Spinal cord (tissue), 10 donors: ENCODE measurements at places on chromosomes 1 and 21. TPM values are rescaled to one million over a fixed set of nuclear protein-coding genes. Genes with fewer than 3 reads are reported as not detected.
A peak's percentile ranks its signal among the peaks of the same experiment; 100 is the strongest.

DNA sequence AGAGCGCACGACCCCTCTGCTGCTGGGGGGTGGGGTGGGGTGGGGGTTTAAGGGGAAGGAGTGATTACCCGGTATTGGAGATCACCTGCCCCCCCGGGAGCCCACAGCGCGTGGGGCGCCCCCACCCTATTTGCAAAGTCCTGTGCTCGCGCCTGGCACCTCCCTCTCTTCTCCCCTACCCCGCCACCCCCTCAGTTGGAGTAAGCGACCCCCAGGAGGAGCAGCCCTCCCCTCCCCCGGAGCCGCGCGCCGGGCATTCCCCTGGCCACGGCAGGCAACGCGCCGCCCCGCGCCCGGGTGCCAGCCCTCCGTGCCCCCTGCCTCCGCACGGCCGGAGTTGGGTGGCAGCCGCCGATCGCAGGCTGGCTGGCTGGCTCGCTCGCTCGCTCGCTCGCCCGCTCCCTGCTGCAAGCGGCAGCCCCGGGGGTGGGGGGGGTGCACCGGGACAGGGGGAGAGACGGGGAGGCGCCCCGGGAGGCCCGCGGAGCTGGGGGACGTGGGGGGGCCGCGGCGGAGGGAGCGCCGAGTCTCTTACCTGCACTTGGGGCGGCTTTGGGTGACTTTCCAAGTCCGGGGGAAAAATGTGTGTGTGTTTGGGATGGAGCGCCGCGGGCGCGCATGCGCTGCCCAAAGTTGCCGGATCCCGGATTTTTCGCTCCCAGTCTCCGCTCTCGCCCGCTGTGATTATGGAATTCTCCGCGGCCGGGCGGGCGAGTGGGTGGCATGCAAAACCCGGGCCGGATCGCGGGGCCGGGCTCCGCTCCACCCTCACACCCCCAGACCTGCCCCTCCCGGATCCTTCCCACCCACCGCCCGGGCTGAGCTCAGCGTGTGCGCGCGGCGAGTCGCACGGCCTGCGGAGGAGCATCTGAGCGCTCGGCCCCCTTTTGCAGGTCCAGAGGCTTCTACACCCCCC, at the start of gene CASZ1:
Gene CASZ1 (minus strand): TSS at position 618 of the 916 bp plus-strand sequence. CDS start 102,757 bp downstream, outside the sequence.
- H3K27me3 ChIP-seq, result peaks cover 77% of the 10 kb centered on the region
- no peaks in the 10 kb centered on the region for H3K36me3 ChIP-seq
- no peak within 1 kb of the TSS for H3K27ac ChIP-seq
- H3K4me3 ChIP-seq, result peak within 1 kb of the TSS; percentile 33
- peaks cover 29% of the 10 kb centered on the region for H3K4me1 ChIP-seq
- peak; percentile 72 for DNase-seq

DNA sequence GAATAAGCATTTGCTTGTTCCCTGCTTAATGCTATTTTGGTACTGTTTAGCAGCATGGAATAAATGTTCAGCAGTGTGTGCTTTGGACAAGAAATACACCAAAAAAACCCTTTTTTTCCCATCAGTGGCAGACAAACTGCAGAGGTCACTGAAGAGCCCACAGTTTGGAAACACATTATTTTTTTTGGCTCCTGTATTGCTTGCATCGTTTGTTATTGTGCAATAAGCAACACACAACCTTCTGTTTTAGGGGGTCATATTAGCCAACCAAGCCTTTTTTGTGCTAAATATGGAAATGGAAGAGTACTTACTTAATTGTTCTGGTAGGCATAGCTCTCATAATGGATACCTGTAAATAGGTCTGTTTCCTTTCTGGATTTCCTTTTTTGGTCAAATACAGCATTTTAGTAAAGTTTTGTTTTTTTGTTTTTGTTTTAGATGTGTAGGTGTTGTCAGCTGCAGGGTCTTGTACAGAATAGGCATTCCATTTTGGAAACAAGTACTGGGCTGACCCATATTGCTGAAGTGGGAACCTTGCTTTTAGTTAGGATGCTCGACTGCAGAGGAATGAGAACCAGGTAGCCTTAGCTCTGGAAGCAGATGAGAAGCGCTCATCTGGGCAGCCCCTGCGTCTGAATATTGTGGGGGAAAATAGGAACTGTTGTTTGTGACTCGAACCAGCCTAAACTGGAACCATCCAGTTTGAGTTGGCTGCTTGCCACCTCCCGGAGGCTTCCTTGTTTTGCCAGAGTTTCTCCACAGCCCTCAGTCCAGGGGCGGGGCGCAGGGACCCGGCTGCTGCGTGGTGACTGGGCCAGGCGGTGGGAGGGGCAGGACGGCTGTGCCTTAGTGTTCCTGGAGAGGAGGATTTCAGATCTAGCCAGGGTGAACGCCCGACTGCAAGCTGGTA, 38.4 kb downstream of the SPEN start:
- DNase-seq, result peak; percentile 92
- H3K4me1 ChIP-seq, result peaks cover 30% of the 10 kb centered on the region
- H3K4me3 ChIP-seq, result peak overlapping the region; percentile 53
- peaks cover 8% of the 10 kb centered on the region for H3K36me3 ChIP-seq
- H3K27ac ChIP-seq, result peak overlapping the region; percentile 97
- H3K27me3 ChIP-seq, result no peaks in the 10 kb centered on the region

DNA sequence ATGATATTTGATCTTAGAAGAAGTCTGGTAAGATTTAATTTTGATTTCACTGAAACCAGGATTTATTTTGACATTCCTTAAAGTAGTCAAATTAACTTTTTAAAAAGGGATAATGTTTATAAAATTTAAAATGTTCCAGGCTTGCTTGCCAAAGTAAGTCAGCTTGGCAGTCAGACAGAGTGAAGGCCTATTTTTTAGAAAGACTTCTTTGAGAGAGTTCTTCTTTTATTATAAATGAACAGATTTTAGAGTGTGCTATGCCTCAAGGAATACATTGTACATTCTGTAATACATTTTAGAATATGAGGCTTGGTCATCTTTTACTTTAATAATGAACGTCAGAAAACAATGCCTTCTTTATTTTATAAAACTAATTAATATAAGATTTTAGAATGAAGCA, 138.7 kb downstream of the DISP1 start:
- DNase-seq, result peak; percentile 41
- H3K27ac ChIP-seq, result peak overlapping the region; percentile 49
- H3K36me3 ChIP-seq, result no peaks in the 10 kb centered on the region

- peaks cover 17% of the 10 kb centered on the region for H3K4me1 ChIP-seq
- peak overlapping the region; percentile 81 for H3K4me3 ChIP-seq
- peak; percentile 9 for DNase-seq
- no peaks in the 10 kb centered on the region for H3K27me3 ChIP-seq
Measured at GRCh38 chr1:25996966-25997827, 666 bp downstream of the PAFAH2 start.

DNA sequence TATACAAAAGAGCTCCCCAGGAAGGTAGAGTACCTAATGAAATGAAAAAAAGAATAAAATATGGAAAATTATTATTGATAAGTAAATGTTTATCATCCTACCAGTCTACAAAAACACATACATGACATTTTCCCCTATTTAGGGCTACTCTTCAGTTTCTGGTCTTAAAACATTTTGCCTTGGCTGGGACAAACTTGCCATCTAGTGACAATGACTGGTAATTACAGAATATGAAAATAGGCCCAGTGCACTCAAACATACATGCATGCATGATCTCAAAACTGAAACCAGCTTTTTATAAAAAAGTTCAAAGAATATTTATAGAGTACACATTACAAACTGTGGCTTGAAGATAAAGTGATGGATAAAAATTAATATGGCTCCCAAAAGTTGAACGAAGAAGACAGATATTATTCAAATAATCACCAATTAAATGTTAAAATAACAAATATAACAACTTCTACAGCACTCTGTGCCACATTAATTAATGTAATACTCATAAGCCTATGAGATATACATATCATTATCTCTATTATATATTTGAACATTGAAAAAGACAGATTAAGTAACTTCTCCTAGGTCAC, 10.5 kb upstream of the RNPC3 start:
- H3K4me1 ChIP-seq, result no peaks in the 10 kb centered on the region
- DNase-seq, result peak; percentile 45
- H3K27ac ChIP-seq, result no peak overlapping the region
- no peaks in the 10 kb centered on the region for H3K36me3 ChIP-seq

DNA sequence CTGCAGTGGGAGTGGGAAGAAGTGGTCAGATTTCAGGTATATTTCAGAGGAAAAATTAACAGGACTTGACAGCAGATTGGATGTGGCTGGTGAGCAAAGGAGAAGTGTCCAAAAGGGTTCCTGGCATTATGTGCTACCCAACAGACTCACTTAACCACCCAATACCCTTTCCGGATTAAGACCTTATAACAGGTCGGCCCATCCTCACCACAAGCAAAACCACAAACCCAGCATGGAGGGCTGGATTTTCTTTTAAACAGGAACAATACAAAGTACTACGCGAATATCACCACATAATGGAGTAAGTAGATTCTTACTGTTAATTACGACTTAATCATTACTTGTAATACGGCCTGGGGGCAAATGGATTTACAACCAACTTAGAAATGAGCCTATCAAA, 59.2 kb downstream of the WDR64 start:
- H3K4me1 ChIP-seq, result no peaks in the 10 kb centered on the region
- no peak overlapping the region for H3K4me3 ChIP-seq
- H3K27ac ChIP-seq, result no peak overlapping the region
- no peaks in the 10 kb centered on the region for H3K27me3 ChIP-seq
- no peaks in the 10 kb centered on the region for H3K36me3 ChIP-seq
- no peak for DNase-seq

- no peak for DNase-seq
- H3K4me3 ChIP-seq, result no peak overlapping the region
- H3K36me3 ChIP-seq, result no peaks in the 10 kb centered on the region
- no peaks in the 10 kb centered on the region for H3K27me3 ChIP-seq
- H3K4me1 ChIP-seq, result no peaks in the 10 kb centered on the region
Measured at GRCh38 chr1:210321552-210321951, 7.2 kb upstream of the HHAT start.

DNA sequence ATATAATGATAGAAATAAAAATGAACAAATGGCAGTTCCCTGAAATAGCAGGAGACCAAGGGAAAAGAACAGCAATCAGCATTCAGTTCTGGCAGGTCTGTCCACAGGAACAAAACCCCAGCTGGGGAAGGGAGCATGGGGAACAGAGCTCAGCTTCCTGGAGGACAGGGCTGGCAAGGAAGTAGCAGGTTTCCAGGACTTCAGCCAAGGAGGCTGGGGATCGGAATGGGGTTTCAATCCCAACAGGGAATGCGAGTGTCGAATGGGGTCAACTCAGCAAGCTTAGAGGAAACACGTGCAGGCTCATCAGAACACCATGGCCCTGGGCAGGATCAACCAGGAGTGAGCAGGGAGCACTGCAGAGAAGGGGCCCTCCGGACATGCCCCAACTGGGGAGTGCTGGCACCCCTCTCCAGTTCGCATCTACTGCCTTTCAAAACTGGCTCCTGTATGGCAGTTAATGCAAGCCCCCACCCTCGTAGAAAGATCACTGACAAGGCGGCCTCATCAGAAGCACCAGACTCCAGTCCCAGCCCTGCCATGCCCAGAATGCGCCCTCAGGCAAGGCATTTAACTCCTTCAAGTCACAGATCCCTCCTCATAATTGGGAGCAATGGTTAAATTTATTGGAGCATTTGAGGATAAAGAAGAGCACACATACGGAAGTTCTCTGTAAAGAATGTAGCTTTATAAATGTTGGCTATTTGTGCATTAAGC, 72.4 kb downstream of the SEC16B start:
- H3K27me3 ChIP-seq, result no peaks in the 10 kb centered on the region
- peaks cover 10% of the 10 kb centered on the region for H3K4me1 ChIP-seq
- no peak overlapping the region for H3K27ac ChIP-seq
- DNase-seq, result no peak
- no peak overlapping the region for H3K4me3 ChIP-seq

- no peak for DNase-seq
- no peaks in the 10 kb centered on the region for H3K4me1 ChIP-seq
- no peak overlapping the region for H3K4me3 ChIP-seq
- no peaks in the 10 kb centered on the region for H3K36me3 ChIP-seq
- no peak overlapping the region for H3K27ac ChIP-seq
- no peaks in the 10 kb centered on the region for H3K27me3 ChIP-seq
Measured at GRCh38 chr1:56189454-56189853, 389.9 kb downstream of the PLPP3 start.

- H3K36me3 ChIP-seq, result no peaks in the 10 kb centered on the region
- H3K27ac ChIP-seq, result no peak overlapping the region
- H3K4me3 ChIP-seq, result no peak overlapping the region
- DNase-seq, result no peak
Measured at GRCh38 chr1:64814427-64814826, 69.6 kb downstream of the RAVER2 start.

DNA sequence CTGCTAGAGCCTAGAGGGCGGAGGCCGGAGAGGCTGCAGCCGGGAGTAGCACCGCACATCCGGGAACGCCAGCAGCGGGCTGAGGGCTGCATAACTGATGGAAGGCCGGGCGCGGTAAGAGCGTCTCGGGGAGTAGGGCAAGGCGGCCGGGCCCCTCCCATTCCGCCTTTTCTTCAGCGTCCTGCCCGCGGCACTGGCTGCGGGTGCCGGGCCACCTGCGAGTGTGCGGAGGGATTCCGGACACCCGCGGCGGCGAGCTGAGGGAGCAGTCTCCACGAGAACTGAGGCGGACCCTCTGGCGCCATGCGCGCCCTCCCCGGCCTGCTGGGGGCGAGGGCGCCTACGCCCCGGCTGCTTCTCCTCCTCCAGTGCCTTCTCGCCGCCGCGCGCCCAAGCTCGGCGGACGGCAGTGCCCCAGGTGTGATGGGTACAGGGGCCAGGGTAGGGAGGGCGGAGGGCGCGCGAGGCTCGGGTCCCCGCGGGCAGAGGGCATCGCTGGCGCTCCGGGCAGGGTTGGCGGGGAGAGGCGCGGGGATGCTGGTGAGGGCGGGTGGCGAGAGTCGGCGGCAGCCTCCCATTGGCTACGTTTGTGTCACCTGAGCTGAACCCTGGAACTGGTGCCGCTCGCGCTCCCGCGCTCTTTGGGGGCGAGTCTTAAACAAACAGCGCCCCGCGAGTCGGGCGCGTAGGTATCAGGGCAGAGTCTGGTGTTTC, 334.4 kb downstream of the SRGAP2C start:
- H3K27me3 ChIP-seq, result peaks cover 2% of the 10 kb centered on the region
- no peak overlapping the region for H3K27ac ChIP-seq
- peaks cover 9% of the 10 kb centered on the region for H3K4me1 ChIP-seq
- DNase-seq, result peak; percentile 64

GRCh38 chr21:45011426-45011825, 63.0 kb upstream of the ADARB1 start:
- no peak overlapping the region for H3K4me3 ChIP-seq
- no peaks in the 10 kb centered on the region for H3K36me3 ChIP-seq
- no peak for DNase-seq
- H3K27ac ChIP-seq, result no peak overlapping the region
- H3K4me1 ChIP-seq, result peaks cover 44% of the 10 kb centered on the region

GRCh38 chr1:199743227-199743626, 284.3 kb upstream of the NR5A2 start:
- DNase-seq, result no peak
- H3K27ac ChIP-seq, result no peak overlapping the region
- peaks cover 5% of the 10 kb centered on the region for H3K27me3 ChIP-seq
- H3K4me3 ChIP-seq, result no peak overlapping the region
- peaks cover 5% of the 10 kb centered on the region for H3K4me1 ChIP-seq

SOX13 gene
- 8.4 TPM for total RNA-seq

SIM2 gene
- total RNA-seq, result 0.06 TPM

IL12RB2 gene
- total RNA-seq, result 2.5 TPM

BARHL2 gene
- total RNA-seq, result 0.10 TPM

ZNF670 gene
- total RNA-seq, result 13.1 TPM

ATAD3C gene
- total RNA-seq, result 0.72 TPM

PLA2G2A gene
- not detected for total RNA-seq

C1orf21 gene
- 17.6 TPM for total RNA-seq
